Stimulated activated CD8-positive, alpha-beta memory T cell treated with anti-CD3 and anti-CD28 coated beads, Interleukin-4, amount 100 ng/mL, for 4 hours (primary cell): ENCODE measurements at places on chromosomes 7 and 10.

GRCh38 chr10:79268742-79269141 lies 78.5 kb upstream of the PPIF start:
- no peak for DNase-seq

GRCh38 chr10:129466703-129467358 lies at the start of gene MGMT:
MGMT (plus strand) TSS chr10:129467241.
- peak; percentile 96 for DNase-seq

GRCh38 chr10:124239696-124240095 lies 146.3 kb upstream of the CHST15 start:
- no peak for DNase-seq

- DNase-seq = no peak
Measured at GRCh38 chr10:133421336-133422222, 2.8 kb downstream of the SPRN start.

DNA sequence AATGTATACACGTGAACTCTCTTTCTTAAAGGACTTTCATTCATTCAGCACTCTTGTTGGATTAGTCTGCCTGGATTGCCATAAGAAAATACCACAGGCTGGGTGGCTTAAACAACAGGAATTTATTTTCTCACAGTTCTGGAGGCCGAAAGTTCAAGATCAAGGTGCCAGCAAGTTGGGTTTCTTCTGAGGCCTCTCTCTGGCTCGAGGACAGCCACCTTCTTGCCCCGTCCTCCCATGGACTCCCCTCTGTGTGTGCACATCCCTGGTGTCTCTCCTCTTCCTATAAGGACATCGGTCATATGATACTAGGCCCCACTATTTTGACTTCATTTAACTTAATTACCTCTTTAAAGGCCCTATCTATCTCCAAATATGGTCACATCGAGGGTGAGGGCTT lies 110.4 kb upstream of the BMPER start:
- no peak for DNase-seq

- DNase-seq = no peak
Measured at GRCh38 chr10:76453332-76453731, 1021.9 kb downstream of the LRMDA start.

- no peak for DNase-seq
Measured at GRCh38 chr7:51456-52068, 140.8 kb upstream of the FAM20C start.

DNA sequence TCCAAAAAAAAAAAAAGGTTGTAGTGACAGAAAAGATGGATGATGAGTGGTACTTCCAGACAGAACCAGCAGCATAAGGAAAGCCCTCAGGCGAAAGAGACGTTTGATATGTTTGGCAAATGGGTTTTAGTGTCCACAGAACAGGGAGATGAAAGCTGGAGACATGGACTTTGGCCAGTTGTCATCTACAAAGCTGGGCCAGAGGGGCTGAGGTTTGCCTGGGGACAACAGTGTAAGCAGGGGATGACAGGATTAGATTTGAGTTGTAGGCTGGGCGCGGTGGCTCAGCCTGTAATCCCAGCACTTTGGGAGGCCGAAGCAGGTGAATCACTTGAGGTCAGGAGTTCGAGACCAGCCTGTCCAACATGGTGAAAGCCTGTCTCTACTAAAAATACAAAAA lies 47.8 kb upstream of the ELN start:
- no peak for DNase-seq
